ENCODE measurements at places on chromosomes 16 and 17.

DNA sequence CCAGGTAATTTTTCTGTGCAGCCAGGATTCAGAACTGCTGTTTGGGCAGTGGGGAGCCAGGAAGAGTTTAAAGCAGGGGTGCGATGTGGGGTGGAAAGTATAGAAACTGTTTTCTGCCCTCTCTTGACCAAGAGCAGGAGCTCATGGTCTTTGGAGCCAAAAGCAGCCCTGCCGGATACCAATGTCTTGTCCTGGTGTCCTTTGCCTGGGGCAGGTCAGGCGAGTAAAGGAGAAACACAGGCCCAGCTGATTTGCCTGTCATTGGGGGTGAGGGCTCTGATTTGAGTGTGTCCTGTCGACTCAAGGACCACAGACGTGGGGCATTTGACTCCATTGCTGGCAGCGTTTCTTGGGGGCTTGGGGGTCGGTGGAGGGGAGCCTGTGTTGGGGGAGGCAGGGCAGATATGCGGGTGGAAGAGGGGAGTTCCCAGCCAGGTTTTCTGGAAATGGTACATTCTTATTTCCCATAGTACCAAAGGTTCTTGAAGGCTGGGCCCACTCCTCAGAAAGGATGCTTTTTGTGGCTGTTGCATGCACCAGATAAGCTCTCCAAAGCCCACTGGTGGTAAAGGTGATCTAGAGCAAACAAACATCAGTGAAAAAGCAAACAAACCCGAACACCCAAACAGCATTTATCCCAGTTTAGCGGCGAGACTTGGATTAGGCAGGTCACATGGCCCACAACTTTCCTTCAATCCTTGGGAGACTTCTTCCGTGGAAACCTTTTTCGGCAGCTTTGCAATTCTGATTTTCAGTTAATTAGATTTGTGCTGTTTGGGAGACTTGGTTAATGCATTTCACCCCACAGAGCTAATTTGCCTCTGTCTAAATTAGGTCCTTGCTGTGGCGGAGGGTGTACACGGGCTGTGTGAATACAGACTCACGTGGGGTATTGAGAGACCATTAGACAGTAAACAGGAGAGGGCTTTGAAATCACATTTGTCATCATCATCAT lies 59.0 kb downstream of the MSI2 start:
- H3K36me3 ChIP-seq, result no peaks in the 10 kb centered on the region
- no peak overlapping the region for H3K4me3 ChIP-seq
- no peaks in the 10 kb centered on the region for H3K27me3 ChIP-seq
- H3K27ac ChIP-seq, result no peak overlapping the region
- DNase-seq, result no peak

DNA sequence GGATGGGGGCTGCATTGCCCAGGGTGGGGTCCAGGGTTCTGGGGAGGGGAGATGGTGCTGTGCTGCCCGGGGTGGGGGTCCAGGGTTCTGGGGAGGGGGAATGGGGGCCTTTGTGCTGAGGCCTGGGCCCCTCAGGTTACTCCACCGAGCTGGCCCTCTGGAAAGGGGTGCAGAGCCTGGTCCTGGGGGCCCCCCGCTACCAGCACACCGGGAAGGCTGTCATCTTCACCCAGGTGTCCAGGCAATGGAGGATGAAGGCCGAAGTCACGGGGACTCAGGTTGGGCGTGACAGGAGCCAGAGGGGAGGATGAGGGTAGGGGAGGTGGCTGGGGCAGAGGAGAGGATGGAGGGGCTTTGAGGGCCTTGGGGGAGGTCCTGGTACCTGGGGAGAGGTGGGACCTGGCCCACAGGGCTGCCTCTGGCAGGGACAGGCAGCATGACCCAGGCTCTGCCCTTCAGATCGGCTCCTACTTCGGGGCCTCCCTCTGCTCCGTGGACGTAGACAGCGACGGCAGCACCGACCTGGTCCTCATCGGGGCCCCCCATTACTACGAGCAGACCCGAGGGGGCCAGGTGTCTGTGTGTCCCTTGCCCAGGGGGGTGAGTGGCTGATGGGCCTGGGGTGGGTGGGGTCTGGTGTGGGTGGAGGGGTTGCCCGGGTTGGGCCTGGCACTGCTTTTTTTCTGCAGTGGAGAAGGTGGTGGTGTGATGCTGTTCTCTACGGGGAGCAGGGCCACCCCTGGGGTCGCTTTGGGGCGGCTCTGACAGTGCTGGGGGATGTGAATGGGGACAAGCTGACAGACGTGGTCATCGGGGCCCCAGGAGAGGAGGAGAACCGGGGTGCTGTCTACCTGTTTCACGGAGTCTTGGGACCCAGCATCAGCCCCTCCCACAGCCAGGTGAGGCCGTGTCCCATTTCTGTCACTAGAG lies 7.8 kb downstream of the ITGAX start:
- H3K4me1 ChIP-seq, result no peaks in the 10 kb centered on the region
- no peak overlapping the region for H3K27ac ChIP-seq
- no peaks in the 10 kb centered on the region for H3K36me3 ChIP-seq
- H3K27me3 ChIP-seq, result no peaks in the 10 kb centered on the region

DNA sequence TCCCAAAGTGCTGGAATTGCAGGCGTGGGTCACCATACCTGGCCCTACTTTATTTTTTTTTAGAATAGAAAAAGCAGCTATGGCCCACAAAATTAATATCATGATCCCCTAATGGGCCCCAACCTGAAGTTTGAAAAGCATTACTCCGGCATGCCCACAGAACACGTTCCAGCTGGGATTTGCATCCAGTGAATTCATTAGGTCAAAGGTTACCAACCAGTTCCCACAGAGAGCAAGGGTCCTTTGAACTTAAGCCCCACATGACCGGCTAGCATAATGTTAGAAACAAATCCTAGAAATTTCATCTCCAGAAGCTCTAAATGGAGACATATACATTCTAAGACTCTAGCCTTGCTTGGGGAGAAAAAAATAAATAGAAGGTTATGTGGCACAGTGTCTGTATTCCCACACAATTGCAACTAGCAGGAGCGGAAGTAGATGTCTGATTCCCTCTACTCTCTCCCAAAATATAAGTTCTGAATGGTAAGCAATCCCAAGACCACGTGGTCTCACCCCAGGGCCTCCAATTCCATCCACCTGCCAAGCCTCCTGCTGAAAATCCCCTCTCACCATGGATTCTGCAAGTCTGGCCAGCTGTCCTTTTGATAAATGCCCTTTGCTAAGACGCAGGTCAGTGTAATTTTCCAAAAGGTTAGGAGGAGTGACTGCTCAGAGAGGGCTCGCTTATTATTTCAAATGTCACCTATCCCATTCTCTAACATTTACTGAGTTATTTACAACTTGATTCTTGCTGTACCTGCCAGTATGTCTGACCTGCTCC lies 395.8 kb downstream of the NPIPA8 start:
- H3K27me3 ChIP-seq, result no peaks in the 10 kb centered on the region
- no peaks in the 10 kb centered on the region for H3K36me3 ChIP-seq

DNA sequence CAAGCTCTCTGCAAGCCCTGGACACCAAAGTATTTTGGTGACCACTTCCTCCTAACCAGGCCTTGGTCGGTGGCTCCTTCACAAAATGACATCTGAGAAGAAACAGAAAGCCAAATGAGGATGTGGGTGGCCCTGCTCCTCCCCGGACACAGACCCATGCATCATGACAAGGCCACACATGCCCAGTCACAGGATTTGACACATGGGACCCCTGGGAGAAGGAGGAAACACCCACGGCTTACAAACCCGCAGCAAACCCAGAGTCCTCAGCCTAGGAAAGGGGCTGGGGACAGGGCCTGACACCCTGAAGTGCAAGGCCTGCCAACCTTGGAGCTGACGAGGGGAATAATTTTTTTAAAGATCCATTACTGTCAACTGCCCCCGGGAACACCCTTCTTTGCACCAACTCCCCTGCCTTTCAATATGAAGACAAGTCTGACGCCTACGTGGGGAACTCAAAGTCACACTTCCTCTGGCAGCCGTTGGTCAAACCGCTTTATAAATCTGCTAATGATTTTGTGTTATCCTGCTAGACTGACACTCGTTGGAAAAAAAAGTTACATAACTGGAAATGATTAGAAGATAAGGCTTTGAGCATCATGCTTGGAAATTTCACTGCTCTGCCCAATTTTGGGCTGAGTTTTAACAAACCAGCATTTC lies 41.3 kb downstream of the GAS7 start:
- H3K27ac ChIP-seq, result no peak overlapping the region
- no peak for DNase-seq
- H3K27me3 ChIP-seq, result no peaks in the 10 kb centered on the region
- no peaks in the 10 kb centered on the region for H3K36me3 ChIP-seq
- H3K4me1 ChIP-seq, result peaks cover 11% of the 10 kb centered on the region

DNA sequence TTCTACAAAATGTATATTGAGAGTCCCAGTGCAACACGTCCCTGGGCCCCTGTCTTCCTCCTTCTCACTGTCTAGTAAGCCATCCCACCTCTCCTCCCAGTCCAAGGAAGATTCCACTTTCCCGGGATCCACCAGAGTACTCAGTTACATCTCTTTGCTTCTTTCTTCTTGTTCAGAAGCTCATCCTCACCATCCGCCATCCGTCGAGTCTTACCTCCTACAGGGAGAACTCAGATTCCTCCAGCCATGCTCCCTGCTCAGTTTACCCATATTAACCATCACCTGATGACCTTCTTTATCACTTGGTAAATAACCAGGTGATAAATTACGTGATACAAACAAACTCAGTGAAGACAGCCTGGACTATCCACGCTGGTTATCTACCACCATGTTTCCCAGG lies 57.1 kb downstream of the CYTH1 start:
- DNase-seq, result no peak
- H3K36me3 ChIP-seq, result no peaks in the 10 kb centered on the region
- no peak overlapping the region for H3K27ac ChIP-seq
- no peak overlapping the region for H3K4me3 ChIP-seq

DNA sequence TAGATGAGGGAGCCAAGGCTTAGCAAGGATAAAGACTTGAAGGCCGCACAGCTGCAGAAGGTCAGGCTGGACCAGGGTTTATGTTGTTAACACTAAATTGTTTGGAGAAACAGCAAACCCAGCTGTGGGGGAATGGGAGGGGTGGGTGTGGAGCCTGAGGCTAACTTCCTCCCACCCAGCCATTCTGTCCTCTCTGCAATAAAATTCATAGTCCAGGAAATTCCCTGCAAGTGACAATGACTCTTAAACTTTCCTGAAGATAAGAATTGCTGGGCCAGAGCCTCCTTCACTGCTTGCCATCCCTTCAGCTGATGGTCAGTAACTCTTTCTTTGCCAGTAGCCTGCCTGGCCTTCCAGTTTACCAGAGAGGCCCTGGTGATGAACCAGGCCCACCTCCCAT lies 19.4 kb upstream of the ATP5MC1 start:
- H3K4me3 ChIP-seq, result no peak overlapping the region
- peaks cover 54% of the 10 kb centered on the region for H3K4me1 ChIP-seq
- DNase-seq, result peak; percentile 41
- H3K36me3 ChIP-seq, result no peaks in the 10 kb centered on the region
- no peaks in the 10 kb centered on the region for H3K27me3 ChIP-seq
